ENCODE measurements at places on chromosomes 4 and X. TPM values are rescaled to one million over a fixed set of nuclear protein-coding genes. Genes with fewer than 3 reads are reported as not detected.

Gene XAGE1A
- total RNA-seq = not detected

Gene MAGED4B
- 55.3 TPM for total RNA-seq

Gene AFM
- total RNA-seq = not detected

DNA sequence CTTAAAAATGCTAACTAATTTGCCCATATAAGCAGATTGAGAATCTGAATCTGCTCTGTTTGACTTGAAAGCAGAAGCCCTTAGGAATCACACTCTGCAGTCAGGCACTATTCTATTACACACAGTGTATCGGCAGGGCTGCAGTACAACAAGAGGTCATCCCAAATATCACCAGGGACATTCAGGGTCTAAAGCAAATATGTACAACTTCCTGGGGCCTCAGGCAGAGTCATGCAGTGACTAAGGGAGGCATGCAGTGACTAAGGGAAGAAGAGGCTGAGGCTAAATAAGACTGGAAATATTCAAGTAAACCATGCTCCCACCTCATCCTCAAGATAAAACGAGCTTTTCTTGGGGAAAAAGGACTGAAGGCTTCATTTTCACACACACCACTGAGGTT, 20.9 kb downstream of the MAPK10 start:
- DNase-seq = peak; percentile 87

- DNase-seq = no peak
Observed at GRCh38 chrX:153372949-153373348, 28.2 kb downstream of the PNMA6E start.

DNA sequence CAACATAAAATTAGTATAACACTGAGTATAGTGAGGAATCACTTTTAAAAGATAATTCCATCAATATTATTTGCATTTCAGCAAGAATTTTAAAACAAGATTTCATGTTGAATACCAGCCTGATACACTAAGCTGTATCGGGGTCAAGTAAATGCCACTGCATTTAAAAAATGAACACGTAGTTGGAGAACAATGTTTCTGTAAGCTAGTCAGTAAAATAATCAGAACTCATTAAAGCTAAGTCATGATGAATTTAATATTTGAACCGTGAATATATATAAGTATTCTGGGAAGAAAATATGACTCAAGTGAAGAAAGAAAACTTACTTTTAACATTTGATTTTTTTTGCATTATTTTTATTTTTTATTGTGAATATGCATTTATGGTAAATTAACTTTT, 611.0 kb upstream of the PABPC4L start:
- no peak for DNase-seq

DNA sequence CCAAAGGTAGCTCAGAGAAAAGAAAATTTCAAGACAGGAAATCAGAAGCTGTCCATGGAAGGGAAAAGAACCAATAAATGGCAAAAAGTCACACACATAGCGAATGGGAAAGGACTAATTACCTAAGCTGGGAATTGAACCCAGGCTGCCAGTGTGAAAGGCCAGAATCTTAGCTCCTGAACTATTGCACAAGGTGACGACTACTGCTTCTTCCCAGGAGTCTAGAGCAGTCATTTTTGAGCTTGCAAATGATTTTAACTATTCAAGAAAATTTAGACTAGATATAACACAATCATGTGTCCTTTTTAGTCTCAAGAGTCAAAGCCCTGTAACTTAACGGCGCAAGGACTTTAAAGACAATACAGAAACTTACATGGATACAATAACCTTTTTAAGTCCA, 34.1 kb upstream of the ZNF81 start:
- DNase-seq = peak; percentile 43
